ENCODE measurements at places on chromosomes 6 and 20.
A peak's percentile ranks its signal among the peaks of the same experiment; 100 is the strongest.

DNA sequence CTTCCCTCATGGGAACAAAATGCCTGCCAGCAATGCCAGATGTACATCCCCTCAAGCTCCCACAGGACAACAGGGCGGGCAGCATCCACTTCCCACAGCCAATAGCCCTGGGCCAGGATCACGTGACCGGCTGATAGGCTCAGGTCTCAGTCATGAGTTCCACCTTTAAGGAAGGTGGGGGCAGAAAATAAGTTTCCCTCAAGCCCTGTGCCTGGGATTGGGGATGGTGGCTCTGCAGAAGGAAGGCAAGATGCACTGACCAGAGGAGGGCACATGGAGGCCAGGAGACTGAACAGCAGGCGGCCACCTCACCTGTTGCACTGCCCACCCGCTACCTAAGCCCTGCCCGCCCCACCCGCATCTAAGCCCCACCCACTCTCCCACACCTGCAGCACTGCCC, 149.1 kb downstream of the BMP7 start:
- no peak for DNase-seq

- DNase-seq: no peak
These were observed 36.6 kb downstream of the EZR start for GRCh38 chr6:158782432-158783166.

GRCh38 chr6:138229072-138229471, 10.8 kb upstream of the PBOV1 start:
- DNase-seq: no peak

DNA sequence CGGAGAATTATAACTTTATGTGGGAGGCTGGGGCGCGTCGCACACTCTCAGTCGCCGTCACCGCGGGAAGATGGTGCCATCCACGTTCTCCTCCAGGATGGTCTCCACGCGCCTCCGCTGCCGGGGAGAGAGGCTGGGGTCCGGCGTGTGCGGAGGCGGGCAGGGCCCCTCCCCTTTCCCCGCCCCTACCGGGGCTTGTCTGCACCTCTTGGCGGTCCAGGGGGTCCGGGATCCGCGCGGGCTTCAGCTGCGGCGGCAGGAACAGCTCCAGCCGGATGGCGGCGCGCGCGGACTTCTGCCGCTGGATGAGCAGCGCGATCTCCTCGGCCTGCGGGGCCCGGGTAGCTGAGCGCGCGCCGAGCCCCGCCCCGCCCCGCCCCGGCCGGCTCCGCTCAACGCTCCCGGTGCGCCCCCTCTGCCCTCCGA, 807 bp downstream of the LKAAEAR1 start:
- DNase-seq: peak; percentile 60

GRCh38 chr6:41622206-41622988, 15.9 kb upstream of the MDFI start:
- DNase-seq: no peak

GRCh38 chr6:2734488-2735166, 16.1 kb downstream of the MYLK4 start:
- no peak for DNase-seq

DNA sequence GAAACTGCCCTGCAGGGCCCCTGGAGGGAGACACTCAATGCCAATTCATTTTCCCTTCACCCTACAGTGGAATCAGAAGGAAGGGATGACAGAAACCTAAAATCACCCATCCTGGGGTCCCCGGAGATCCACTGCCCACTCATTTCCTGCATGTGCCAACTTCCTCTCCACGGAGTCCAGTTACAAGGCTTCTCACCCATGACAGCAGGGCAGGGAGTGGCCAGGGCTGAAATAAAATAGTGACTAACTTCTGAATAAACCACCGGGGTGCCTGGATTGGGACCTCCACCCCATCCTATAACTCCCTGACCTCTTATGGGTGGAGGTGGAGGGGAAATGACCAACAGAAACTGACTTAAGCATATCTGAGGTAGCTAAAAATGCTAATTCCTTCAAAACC, 362.3 kb downstream of the MAFB start:
- no peak for DNase-seq

- no peak for DNase-seq
These were observed 41.9 kb downstream of the COX4I2 start for GRCh38 chr20:31679357-31680285.
